ENCODE measurements at places on chromosomes 6 and 20. TPM values are rescaled to one million over a fixed set of nuclear protein-coding genes. Genes with fewer than 3 reads are reported as not detected.

DNA sequence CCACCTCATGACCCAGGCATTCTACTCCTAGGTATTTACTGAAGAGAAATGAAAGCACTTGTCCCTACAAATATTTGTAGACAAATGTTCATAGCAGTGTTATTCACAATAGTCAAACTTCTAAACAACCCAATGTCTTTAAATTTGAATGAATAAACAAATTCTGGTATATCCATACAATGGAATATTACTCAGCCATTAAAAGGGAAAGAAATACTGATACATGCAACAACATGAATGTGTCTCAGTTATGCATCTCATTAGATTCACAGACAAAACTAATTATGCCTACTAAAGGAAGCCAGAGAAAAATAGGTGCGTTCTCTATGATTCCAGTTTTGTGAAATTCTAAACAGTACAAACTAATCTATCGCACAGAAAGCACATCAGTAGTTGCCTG, 30.7 kb downstream of the MDFI start:
- no peak for DNase-seq

DNA sequence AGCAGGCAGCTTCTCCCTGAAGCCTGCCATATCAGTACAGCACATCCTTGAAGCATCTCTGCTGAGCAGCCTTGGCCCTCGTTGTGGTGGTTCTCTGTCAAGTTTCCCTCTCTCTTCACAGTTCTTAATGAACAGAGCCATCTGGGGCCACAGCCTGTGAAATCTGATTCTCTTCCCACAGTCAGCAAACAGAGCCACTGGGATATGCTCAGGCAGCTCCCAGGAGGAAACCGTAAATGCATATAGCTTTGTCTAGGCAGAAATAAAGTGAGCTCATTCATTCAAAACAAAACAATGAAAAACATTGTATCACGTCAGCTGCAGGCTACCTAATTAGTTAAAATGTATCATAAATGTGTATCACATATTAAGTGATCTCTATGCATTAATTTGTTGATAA, 80.3 kb downstream of the TBC1D7 start:
- DNase-seq = peak; percentile 82

GRCh38 chr6:5556011-5556410, 294.7 kb downstream of the FARS2 start:
- peak; percentile 7 for DNase-seq

RNF217 gene
- total RNA-seq = 42.2 TPM

- DNase-seq = no peak
Measured at GRCh38 chr20:14955399-14955798, 618.0 kb upstream of the FLRT3 start.

MLIP gene
- total RNA-seq = 51.3 TPM

C6orf52 gene
- not detected for total RNA-seq

DNA sequence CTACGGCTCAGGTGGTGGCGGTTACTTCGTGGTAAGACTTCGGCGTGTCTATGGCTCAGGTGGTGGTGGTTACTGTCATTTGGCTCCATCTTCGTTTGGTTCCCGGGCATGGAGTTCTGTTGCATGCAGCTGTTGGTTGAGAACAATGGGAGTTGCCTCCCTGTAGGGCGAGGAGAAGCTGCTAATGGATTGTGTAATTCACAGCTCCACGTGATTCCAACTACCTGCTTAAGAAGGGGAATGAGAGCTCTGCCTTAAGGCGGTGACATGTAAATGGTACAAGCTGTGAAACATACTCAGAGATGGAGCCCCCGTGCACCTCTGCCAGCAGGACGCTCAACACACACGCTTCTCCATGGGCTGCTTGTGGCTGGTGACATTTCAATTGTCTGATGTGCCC, 12.4 kb upstream of the DACT2 start:
- no peak for DNase-seq

DNA sequence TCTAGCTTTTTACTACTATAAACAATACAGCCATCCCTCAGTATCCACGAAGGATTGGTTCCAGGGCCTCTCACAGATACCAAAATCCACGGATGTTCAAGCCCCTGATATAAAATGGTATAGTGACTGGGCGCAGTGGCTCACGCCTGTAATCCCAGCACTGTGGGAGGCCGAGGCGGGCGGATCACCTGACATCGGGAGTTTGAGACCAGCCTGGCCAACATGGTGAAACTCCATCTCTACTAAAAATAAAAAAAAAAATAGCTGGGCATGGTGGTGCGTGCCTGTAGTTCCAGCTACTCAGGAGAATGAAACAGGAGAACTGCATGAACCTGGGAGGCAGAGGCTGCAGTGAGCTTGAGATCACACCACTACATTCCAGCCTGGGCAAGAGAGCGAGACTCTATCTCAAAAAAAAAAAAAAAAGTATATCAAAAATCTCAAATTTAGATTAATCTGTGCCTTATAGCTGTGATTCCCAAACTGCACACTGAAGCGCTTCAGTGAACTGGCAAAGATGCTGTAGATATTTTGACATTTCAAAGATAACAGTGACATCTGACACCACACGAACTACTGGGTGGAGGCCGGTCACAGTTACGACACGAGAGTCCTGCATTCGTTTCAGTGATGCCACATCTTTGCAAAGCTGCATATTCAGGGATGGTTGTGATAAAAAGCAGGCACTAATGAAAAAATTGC, 38.3 kb downstream of the MRS2 start:
- DNase-seq = no peak

THBS2 gene
- 89.3 TPM for total RNA-seq

MUCL3 gene
- total RNA-seq = not detected

- DNase-seq = peak; percentile 33
Measured at GRCh38 chr6:112481211-112481610, 134.1 kb downstream of the RFPL4B start.

MYLK2 gene
- 55.9 TPM for total RNA-seq

LY6G6D gene
- total RNA-seq = not detected

GRCh38 chr6:137860394-137861005, 6.6 kb upstream of the TNFAIP3 start:
- DNase-seq = no peak

DNA sequence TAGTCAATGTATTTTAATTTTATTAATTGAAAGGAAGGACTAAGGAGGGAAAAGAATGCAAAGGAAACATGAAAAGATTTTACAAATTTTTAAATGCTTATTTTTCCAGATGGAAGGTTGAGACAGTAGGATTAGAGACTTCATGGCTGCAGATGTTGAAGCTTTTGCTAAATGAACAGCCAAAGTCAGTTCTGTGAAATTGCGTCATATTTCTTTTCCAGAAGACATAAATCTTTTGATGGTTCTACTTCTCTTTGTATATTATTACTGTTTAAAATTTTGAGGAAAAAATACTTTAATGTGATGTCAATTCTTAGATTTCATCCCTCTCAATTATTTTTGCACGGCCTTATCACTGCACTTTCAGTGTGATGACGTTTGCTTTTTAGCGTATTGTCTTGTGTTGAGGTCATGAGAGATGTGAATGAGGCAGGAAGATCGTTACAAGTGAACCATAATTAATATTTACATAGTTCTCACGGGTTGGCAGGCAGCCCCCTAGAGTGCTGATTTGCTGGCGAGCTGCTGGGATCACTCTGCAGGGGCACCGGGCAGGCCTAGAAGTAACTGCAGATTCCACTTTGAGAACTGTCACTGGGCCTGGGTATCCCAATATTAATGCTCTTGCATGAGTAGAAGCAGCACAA, 158.1 kb downstream of the TBXT start:
- DNase-seq = no peak

GRCh38 chr6:35023091-35024000, 117.8 kb downstream of the TCP11 start:
- DNase-seq = no peak

DNA sequence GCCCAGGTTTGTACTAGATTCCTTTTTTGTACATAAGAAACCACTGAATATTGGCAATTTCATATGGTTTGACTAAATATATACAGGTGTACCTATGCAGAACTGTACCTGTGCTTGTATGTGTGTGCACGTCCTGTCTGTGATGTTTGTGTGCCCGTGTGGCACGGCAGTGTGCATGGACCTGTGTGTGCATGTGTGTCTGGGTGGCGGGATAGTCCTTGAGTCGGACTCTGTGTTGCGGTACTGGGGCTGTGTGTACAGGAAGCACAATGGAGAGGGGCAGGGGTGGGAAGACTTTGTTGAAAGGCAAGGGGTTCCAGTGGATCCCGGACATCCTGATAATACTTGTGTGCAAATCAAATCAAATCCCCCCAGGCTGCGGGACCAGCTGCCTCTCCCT, 3.4 kb upstream of the FAM83C start:
- DNase-seq = no peak

DNA sequence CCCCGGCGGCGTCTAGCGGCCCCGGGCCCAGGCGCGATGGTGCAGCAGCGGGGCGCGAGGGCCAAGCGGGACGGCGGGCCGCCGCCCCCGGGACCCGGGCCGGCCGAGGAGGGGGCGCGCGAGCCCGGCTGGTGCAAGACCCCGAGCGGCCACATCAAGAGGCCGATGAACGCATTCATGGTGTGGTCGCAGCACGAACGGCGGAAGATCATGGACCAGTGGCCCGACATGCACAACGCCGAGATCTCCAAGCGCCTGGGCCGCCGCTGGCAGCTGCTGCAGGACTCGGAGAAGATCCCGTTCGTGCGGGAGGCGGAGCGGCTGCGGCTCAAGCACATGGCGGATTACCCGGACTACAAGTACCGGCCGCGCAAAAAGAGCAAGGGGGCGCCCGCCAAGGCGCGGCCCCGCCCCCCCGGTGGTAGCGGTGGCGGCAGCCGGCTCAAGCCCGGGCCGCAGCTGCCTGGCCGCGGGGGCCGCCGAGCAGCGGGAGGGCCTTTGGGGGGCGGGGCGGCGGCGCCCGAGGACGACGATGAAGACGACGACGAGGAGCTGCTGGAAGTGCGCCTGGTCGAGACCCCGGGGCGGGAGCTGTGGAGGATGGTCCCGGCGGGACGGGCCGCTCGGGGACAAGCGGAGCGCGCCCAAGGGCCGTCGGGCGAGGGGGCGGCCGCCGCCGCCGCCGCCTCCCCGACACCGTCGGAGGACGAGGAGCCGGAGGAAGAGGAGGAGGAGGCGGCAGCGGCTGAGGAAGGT, 715 bp downstream of the SOX12 start:
- DNase-seq = peak; percentile 87

AHCY gene
- total RNA-seq = 73.4 TPM

DNA sequence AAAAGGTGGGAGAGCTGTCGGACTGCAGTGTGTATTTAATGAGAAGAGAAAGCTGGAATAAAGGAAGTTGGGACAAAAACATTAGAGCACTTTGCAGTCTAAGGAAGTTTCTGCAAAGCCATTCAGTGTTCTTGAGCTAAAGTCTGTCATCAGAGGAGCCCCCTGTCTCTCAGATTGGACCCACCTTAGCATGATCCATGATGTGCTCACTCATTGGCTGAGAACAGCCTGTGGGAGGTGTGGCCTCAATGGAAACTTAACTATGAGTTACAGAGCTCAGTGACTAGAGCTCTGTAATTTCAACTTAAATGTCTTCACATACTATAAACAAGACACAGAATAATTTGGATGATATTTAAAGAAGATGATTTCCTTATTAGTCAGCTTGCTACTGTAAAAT, 437.0 kb downstream of the BTBD3 start:
- DNase-seq = no peak

SUPT3H gene
- 7.9 TPM for total RNA-seq

GRCh38 chr6:138582573-138582972, 83.3 kb upstream of the NHSL1 start:
- no peak for DNase-seq

DNA sequence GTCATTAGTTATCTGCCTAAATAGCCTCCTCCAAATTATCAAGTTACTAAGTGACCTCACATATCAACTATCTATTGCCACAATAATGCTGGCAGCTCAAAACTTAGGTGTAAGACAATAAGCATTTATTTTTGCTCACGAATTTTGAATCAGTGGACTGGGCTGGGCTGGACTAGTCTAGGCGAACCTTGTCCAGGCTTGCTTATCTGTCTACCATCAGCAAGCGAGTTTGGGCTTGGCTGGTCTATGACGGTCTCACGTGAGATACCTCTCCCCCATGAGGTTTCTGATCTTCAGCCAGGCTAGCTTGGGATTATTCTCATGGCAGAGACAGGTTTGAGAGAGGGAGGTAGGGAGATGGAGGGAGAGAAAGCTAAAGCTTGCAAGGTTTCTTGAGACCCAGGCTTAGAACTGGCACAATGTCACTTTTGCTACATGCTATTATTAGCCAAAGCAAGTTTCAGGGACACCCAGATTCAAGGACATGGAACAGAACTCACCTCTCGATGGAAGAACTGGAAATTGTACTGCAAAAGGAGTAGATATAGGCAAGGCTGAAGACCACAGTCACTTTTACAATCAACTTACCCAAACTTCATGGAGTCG, 80.9 kb downstream of the WASF1 start:
- no peak for DNase-seq

DNA sequence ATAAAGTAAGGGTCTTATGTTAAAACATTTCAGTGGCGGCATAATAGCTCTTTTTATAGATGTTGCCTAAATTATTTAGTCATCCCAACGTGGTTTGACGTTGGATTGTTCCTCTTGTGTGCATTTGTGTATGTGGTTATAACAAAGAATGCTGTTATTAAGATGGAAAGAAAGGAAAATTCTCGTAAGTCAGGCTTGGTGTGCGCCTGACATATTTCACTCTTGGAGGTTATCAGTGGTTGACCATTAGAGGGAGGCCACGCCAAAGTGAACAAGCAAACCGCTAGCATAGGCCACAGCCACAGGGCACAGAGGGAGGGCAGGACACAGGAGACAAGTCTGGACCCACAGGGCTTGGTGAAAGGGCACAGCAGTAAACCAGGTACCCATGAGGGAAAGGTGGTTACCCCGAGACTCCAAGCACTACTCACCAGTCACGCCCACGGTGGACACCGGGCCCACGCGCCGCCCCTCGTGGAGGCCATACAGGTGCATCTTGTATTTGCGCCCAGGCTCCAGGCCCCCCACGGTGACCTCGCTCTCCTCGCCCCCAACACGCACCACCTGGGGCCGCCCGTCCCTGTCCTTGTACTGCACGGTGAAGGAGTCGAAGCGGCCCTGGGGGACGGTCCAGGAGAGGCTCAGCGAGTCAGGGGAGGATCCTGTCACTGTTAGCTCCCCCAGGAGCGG, 22.9 kb downstream of the CYP21A2 start:
- no peak for DNase-seq

DNA sequence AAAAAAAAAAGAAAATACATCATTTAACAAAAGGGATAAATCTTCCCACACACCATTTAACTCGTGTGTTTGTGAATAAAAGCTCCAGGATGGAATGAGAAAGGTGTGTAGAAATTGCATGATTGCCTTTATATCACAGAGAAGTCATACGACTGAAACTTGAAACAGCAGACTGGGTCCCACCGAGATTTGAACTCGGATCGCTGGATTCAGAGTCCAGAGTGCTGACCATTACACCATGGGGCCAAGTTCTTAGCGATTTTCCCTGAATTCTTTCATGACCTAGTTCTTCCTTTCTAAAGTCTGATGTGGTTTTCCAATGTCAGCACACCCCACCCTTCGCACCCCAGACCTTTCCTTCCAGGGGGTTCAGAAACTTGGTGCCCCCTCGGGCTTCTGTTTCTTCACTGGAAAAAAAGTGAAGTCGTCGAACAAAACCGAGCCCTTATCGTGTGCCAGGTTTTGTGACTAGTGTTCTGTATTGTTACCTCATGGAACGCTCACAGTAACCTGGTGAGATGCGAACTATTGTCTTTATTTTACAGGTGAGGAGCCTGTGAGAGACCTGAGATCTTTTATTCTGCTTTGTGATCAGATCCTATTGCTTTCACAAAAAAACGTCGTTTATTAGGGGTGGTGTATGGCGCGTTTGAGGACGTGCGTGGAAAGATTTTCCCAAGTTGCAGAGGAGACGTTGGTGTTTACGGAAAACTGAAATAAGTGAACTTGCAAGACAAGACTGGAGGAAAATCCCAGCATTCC, 120.8 kb downstream of the OR2B2 start:
- DNase-seq = peak; percentile 89

All from tongue (tissue), 3 donors.